Activated T-cell treated with anti-CD3 and anti-CD28 coated beads, Interleukin-2, amount 50 U/mL, for 1 hour (primary cell): ENCODE measurements at places on chromosomes 3 and 15.

DNA sequence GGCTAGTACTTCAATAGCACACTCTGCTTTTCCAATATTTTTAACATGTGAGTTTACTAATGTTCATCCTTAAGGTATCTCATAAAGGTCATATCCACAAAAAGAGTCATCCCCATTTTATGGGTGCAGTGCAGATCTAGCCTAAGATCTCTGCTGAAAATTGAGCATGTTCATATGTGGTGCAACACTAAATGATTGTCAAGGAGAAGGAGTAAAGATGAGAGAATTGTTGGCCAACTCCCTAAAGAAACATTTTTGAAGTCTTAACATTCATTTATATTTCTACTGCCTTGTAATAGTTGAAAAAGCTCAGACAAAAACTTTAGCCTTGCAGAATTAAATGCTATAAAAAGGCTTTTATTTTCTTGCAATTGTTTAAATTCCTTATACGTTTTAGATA, 1159.6 kb downstream of the TBL1XR1 start:
- no peak for DNase-seq

DNA sequence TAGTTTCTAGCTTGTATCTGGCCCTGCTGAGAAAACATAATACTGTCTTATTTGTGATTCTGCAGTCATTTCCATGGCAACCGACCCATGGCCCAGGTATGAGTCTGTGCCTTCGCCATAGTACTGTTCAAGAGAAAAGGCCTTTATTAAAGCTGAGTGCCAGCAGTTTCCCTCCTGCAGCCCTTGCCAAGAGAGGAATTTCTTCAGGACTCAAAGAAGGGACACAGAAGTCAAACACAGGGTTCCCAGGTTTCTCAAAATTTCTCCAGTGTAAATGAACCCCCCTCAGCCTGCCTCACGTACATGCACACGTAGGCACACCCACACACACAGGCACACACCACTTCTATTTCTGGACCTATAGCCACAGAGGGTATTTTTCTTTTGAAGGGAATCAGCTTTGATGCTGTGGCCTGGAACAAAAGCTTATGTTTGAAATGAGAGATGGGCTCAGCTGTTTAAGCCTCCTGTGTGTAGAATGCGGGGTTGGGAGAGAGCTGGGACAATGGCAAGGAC, 269.2 kb downstream of the PDCD6IP start:
- DNase-seq = no peak

GRCh38 chr15:78249131-78249530, 14.8 kb upstream of the ACSBG1 start:
- DNase-seq = no peak

DNA sequence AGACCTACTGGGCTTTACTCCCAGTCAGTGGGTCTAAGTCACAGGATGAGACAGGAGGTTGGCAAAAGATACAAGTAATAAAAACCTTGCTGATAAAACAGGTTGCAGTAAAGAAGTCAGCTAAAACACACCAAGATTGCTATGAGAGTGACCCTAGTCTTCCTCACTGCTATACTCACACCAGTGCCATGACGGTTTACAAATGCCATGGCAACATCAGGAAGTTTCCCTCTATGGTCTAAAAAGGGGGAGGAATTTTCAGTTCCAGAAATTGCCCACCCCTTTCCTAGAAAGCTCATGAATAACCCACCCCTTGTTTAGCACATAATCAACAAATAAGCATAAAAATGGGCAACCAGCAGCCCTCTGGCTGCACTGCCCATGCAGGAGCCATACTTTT, 966.7 kb upstream of the ROBO1 start:
- DNase-seq = no peak

DNA sequence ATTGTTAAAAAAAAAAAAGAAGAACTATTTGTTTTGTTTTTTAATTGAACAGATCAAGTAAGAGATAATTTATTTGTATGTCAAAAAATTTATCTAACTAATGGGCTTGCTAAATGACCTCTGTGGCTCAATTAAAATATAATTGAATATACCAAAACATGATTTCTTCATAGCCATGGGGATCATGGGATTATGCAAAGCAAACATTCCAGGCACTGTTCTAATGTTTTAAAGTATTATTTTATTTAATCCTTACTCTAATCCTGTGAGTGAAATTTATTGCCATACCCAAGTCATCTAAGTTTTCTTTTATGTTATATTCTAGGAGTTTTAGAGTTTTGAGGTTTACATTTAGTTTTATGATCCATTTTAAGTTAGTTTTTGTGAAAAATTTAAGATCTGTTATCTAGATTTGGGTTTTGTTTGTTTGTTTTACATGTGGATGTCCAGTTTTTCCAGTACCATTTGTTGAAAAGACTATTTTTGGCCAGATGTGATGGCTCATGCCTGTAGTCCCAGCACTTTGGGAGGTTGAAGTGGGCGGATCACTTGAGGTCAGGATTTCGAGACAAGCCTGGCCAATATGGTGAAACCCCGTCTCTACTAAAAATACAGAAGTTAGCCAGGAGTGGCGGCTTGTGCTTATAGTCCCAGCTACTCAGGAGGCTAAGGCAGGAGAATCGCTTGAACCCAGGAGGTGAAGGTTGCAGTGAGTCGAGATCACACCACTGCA, 52.3 kb upstream of the CNOT10 start:
- no peak for DNase-seq

- DNase-seq = no peak
Observed at GRCh38 chr3:139533781-139534454, 5.6 kb downstream of the RBP1 start.

DNA sequence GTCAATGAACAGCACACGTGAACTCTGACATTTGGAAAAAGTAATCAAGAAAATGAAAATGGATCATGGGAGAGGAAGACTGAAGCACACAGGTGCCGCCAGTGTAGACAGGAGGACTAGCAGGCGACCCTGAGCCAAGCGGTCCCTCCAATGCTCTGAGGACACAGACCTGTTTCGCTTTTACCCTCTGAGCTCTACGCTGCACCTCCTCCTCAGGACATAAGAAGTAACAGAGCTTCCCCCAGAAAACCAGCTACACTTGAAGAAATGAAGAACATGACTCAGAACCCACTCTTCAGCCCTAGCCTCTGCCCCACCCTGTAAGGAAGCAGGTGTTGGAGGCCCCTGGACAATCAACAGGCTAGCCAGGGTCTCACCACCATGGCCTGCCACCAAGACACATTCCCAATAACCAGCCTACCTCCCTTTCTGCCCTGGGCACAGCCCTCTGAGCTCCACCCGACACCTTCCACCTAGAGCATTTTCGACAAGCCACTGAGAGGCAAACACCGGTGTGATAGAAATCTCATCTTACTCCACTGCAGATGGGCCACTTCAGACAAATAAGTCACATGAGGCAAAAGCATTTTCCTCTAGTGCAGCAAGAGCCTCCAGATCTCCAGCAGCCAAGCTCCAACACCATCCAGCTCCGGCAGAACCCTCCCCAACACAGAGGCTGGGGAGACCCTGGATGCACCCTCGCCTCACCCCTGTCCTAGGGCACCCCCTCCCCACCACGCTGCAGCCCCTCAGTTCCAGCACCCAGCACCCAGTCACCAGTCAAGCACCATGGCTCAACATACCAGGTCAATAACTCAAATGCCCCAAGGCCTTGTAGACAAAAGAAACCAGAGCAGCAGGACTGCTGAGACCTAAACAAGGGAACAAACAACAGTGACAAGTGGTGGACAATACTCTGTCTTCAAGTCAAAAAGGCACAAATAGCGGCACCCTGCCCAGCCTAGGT, 11.4 kb downstream of the FAM174B start:
- no peak for DNase-seq

DNA sequence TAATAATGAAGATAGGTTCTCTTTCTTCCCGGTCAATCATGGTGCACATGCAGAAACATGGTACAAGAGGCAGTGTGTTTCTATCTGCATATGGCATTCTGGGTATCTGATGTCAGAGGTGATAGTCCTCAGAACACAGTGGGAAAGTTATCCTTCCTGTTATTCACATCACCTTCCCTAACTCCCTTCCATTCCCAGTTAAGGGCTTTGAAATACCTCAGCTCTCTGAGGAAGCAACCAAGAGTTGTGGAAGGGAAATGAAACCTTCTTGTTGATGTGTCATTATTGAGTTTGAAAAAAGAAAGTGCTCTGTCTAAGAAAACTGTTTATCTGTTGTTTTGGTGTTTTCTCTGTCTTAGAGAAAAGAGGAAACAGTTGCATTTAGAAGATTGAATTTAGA, 21.9 kb upstream of the P2RY13 start:
- DNase-seq = no peak

DNA sequence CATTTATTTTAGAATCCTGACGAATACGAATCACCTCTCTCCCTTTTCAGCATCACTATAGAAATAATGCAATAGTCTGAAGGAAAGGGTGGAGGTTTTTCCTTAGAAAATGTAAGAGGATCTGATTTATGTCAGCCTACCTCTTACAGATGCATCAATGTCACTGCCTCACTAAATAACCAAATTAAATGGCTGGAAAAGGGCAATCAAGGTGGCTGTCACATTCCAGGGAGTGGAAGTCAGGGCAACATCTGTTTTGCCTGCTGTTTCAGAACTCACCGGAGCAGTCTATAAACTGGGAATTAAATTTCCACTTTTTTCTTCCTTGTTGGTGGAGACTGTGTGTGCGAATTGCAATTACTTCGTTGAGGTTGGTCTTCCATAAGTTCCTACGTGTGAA, 299.3 kb upstream of the PDZRN3 start:
- no peak for DNase-seq

GRCh38 chr3:113354307-113354706, 87.0 kb downstream of the CFAP44 start:
- DNase-seq = no peak

DNA sequence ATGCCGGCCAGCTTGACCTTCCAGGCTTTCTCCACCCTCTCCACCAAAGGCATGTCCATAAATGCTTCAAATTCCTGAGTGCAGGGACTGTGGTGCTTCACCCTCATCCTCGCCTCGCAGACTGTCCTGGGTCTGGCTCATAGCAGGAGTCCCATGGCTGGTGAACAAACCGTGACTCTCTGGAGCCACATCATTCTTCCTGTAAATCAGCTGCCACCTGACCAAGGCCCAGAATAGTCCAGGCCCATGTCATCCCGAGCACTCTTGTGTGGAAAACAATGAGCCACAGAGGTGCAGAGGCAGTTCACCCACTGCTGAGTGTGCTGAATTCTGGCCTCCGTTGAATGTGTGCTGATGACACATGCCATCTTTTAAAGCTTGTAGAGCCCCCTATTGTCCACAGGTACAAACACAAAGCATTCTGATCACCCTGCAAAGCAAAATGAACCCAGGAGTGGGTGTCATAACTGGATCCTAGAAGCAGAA, 68.6 kb downstream of the ABHD5 start:
- no peak for DNase-seq

GRCh38 chr15:94858011-94858410, 626.6 kb downstream of the MCTP2 start:
- no peak for DNase-seq

- no peak for DNase-seq
Observed at GRCh38 chr3:72458375-72458774, 389.9 kb downstream of the SHQ1 start.

DNA sequence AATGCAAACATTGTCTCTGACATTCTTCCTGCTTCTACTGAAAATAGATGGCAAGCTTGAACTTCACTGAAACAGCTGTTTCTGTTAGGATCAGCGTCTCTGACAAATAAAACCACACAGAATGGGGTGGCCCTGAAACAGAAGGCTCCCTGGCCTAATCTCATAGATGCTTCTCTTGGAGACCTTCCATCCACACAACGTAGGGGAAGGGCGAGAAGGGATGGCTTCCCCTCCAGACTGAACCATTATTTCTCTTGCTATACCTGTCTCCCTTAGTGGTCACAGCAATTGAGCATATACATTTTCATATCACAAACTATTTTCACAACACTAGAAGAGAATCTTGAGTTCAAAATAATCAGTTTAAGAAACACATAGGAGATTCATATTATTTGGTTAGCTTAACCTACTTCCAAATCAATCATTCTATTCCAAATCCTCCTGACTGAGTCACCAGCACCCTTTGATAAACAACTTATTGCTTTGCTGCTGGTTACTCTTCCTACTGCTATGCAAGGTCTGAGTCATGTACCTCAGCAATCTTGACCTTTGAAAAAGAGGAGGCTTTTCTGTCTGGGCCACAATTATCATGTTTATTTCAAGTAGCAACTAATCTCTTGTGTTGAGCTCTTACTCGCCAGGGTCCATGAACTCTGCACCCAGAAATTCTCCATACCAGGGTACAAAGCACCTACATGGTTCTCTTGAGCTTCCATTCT, 45.5 kb downstream of the CBLB start:
- no peak for DNase-seq

DNA sequence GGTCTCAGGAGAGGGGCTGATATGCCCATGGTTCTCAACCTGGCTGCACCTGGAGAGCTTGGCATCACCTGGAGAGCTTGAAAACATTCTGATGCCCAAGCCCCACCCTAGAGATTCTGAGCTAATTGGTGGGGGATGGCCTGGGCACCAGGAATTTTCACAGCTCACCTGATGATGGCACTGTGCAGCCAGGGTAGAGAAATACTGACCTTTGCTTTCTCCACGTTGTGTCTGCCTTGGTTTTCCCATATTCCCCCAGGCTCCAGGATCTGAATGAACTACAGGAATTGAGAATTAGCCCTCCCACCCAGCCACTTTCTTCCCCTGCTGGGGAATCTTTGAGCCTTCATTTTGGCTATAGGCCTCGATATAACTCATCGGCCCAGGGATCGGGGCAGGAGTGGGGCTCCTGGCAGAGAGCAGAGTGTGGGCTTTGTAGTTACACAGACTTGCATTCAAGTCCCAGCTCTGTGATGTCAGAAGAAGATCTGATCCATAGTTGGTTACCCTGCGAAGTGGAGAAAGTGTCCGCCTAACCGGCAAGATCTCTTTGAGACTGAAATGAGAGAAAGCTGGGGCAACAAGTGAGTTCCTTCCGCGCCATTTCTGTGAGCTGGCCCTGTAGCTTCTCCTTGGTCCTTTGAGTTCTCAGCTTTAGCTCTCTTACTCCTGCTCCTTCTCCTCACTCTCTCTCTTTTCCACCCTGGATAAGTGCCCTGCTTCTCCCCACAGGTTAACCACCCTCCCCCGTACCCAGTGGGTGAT, 33.1 kb upstream of the UBE2Q2 start:
- DNase-seq = no peak

DNA sequence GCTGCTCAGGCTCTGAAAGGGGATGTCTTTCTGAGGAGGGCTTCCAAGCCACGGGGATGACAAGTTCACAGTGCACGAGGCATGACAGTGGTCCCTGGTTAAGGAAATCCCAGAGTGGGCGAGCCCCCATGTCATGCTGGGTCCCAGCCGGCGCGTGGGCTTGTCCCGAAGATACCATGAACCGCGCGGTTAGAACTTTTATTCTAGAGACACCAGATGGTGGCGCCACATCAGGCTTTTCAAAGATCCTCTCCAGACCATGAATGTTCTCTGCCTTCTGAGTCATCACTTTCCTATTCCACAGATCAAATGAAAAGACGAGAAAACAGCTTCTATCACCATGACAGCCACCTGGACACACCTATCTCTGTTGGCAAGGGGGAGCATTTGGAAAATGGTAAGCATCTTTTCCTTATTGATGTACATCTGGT, 227.8 kb upstream of the LYSMD4 start:
- no peak for DNase-seq

DNA sequence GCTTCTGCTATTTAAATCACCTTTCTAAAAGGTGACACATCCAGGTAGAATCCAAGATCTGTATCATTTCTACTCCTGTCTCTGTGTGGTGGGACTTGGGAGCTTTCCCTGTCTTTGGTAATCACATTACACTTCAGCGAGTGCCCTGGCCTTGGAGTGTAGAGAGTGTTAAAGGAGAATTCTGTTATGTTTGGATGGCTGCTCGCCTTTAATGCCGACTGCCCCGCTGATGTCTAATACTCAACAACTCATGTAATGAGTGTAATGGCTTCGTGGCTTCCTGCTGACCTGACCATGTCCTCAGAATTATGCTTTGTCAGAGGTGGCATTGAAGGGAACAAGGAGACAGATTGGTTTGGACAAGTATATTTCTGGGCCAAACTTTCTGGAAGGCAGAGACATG, 66.3 kb upstream of the LRTM1 start:
- no peak for DNase-seq
